A549 treated with GW870086 at 1 μM for 4 hours (cell line): ENCODE measurements at places on chromosomes 16 and 17. TPM values are rescaled to one million over a fixed set of nuclear protein-coding genes. Genes with fewer than 3 reads are reported as not detected.

The ADPRM gene
- total RNA-seq: 7.1 to 9.5 TPM (median 9.2 TPM) in 5 replicates

The ACBD4 gene
- 6.0 to 8.2 TPM (median 7.3 TPM) in 5 replicates for total RNA-seq

The ZNF629 gene
- total RNA-seq: 15.4 to 18.3 TPM (median 18.0 TPM) in 5 replicates

The TPPP3 gene
- 8.6 to 14.2 TPM (median 12.1 TPM) in 5 replicates for total RNA-seq

The SDR42E1 gene
- 1.2 to 1.4 TPM (median 1.3 TPM) in 5 replicates for total RNA-seq

The ENPP7 gene
- total RNA-seq: not detected in 5 replicates

The MT4 gene
- not detected in 5 replicates for total RNA-seq

The C16orf54 gene
- total RNA-seq: not detected in 5 replicates

The DHRS7C gene
- not detected in 5 replicates for total RNA-seq

The CA7 gene
- total RNA-seq: not detected in 5 replicates

The IRX3 gene
- 5.0 to 6.5 TPM (median 5.2 TPM) in 5 replicates for total RNA-seq

The SLFN12L gene
- 0.09 TPM in 1 of 5 replicates, not detected in the others for total RNA-seq

The AANAT gene
- 0.15 to 0.78 TPM (median 0.41 TPM) in 5 replicates for total RNA-seq

The CCDC200 gene
- total RNA-seq: not detected in 5 replicates

The KRT31 gene
- total RNA-seq: 0.08 TPM in 1 of 5 replicates, not detected in the others

The KRTAP4-6 gene
- not detected in 5 replicates for total RNA-seq

The NPB gene
- 0.27 to 0.84 TPM (median 0.53 TPM) in 5 replicates for total RNA-seq

The HID1 gene
- total RNA-seq: 13.8 to 19.2 TPM (median 17.5 TPM) in 5 replicates

The ANKRD40CL gene
- total RNA-seq: not detected in 5 replicates

The HS3ST3B1 gene
- total RNA-seq: 0.56 to 0.85 TPM (median 0.65 TPM) in 5 replicates

The GPR139 gene
- total RNA-seq: not detected in 5 replicates

The NPIPA8 gene
- 0.55 to 1.8 TPM (median 1.0 TPM) in 5 replicates for total RNA-seq

The SOX8 gene
- 2.1 to 3.8 TPM (median 3.4 TPM) in 5 replicates for total RNA-seq

The RSL1D1 gene
- 228 to 259 TPM (median 235 TPM) in 5 replicates for total RNA-seq

The CDT1 gene
- total RNA-seq: 25.6 to 32.0 TPM (median 29.9 TPM) in 5 replicates

The ELMO3 gene
- total RNA-seq: 0.99 to 1.5 TPM (median 1.4 TPM) in 5 replicates

The FAM20A gene
- total RNA-seq: 0.07 TPM in 2 of 5 replicates, not detected in the others

The ABCA10 gene
- total RNA-seq: 0.07 to 0.12 TPM (median 0.10 TPM) in 5 replicates

The TNS4 gene
- total RNA-seq: 186 to 238 TPM (median 217 TPM) in 5 replicates

The SPEM3 gene
- total RNA-seq: not detected in 5 replicates

The PLXDC1 gene
- total RNA-seq: 0.05 to 0.43 TPM (median 0.10 TPM) in 5 replicates

The RND2 gene
- 0.07 to 0.29 TPM (median 0.17 TPM) in 5 replicates for total RNA-seq

The WNT3 gene
- 3.8 to 4.7 TPM (median 4.2 TPM) in 5 replicates for total RNA-seq

The KRT32 gene
- 0.13 TPM in 1 of 5 replicates, not detected in the others for total RNA-seq

The EVPLL gene
- not detected in 5 replicates for total RNA-seq

The PLA2G10 gene
- 0.29 to 0.42 TPM (median 0.36 TPM) in 4 of 5 replicates, not detected in the other for total RNA-seq

The HSF5 gene
- not detected in 5 replicates for total RNA-seq

The OTOP2 gene
- total RNA-seq: 0.13 TPM in 1 of 5 replicates, not detected in the others
